ENCODE measurements at places on chromosomes 3 and 15.

DNA sequence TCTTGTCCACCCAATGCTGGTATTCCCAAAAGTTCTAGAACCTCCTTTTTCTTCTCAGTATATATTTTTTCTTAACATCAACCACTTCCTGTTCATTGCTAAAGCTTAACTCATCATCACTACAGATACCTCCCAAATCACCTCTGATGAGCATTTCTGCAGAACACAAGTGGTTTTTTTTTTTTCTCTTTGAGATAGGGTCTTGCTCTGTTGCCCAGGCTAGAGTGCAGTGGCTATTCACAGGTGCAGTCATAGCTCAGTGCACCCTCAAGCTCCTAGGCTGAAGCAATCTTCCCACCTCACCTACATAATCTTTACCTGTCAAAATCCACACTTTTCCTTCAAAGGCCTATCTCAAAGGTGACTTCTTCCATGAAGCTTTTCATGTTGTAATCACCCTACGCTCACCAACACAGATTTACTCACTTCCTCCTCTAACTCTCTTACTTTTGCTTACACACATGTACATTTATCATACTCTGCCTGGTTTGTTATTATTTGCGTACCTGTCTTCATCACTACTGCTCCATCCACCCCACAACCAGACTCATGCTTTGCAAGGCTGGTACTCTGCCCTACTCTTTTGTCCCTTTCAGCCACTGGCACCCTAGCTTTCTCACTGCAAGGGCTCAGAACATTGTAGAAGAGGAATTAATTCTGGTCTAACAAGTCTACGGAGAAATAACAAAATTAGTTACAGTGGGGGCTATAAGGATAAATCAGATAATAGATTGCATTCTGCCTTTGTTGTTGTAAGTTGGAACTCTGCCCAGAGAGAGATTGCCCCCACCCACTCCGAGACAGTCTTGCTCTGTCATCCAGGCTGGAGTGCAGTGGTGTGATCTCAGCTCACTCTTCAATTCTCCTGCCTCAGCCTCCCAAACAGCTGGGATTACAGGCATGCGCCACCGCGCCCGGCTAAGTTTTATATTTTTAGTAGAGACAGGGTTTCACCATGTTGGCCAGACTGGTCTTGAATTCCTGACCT is 27.5 kb downstream of the HERC1 start:
- H3K4me3 ChIP-seq: no peak overlapping the region
- H3K36me3 ChIP-seq: peaks cover 26% of the 10 kb centered on the region
- H3K4me1 ChIP-seq: peaks cover 73% of the 10 kb centered on the region
- H3K27ac ChIP-seq: peak overlapping the region; percentile 65
- H3K27me3 ChIP-seq: no peaks in the 10 kb centered on the region
- no peak for DNase-seq

GRCh38 chr3:151879679-151880415 is 6.4 kb downstream of the SUCNR1 start:
- peaks cover 2% of the 10 kb centered on the region for H3K27me3 ChIP-seq
- peak overlapping the region; percentile 38 for H3K4me3 ChIP-seq
- peaks cover 18% of the 10 kb centered on the region for H3K4me1 ChIP-seq
- peak overlapping the region; percentile 83 for H3K27ac ChIP-seq

DNA sequence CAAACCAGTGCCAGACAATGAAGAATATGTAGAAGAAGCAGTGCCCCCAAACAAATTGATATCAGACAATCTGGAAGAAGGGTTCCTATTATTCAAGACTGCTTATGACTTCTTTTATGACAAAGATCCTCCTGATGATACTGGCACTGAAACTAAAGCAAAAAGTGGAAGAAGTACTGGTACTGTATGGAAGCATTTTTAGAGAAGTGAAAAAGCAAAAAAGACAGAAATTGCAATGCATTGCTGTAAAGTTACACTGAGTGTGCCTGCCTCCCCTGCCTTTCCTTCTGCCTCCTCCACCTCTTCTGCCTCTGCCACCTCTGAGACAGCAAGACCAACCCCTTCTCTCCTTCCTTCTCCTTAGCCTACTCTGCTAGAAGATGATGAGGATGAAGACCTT is 167.6 kb downstream of the PLCL2 start:
- H3K4me3 ChIP-seq: no peak overlapping the region
- peaks cover 61% of the 10 kb centered on the region for H3K36me3 ChIP-seq
- H3K4me1 ChIP-seq: peaks cover 27% of the 10 kb centered on the region
- DNase-seq: no peak
- no peaks in the 10 kb centered on the region for H3K27me3 ChIP-seq

- H3K4me1 ChIP-seq: peaks cover 49% of the 10 kb centered on the region
- H3K27ac ChIP-seq: peak overlapping the region; percentile 66
- H3K4me3 ChIP-seq: no peak overlapping the region
- no peak for DNase-seq
- H3K36me3 ChIP-seq: no peaks in the 10 kb centered on the region
Observed at GRCh38 chr3:133474251-133474801, 74.5 kb downstream of the BFSP2 start.

- H3K36me3 ChIP-seq: no peaks in the 10 kb centered on the region
- H3K27ac ChIP-seq: no peak overlapping the region
- DNase-seq: no peak
Observed at GRCh38 chr3:135337192-135337591, 542.1 kb downstream of the EPHB1 start.

DNA sequence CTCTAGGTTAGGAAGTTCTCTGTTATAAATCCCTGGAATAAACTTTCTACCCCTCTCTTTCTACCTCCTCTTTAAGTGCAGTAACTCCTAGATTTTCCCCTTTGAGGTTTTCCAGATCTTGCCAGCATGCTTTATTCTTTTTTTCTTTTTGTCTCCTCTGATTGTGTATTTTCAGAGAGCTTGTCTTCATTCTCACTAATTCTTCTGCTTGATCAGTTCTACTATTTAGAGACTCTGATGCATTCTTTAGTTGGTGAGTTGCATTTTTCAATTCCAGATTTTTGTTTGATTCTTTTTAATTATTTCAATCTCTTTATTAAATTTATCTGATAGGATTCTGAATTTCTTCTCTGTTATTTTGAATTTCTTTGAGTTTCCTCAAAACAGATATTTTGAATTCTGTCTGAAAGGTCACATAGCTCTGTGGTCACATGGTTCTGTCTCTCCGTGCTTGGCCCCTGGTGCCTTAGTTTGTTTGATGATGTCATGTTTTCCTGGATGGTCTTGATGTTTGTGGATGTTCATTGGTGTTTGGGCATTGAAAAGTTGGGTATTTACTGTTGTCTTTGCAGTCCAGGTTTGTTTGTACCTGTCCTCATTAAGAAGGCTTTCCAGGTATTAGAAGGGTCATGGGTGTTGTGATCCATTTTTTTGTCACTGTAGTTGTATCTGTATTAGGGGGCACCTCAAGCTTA is 89.2 kb downstream of the BBX start:
- no peak overlapping the region for H3K4me3 ChIP-seq
- H3K27me3 ChIP-seq: no peaks in the 10 kb centered on the region
- H3K27ac ChIP-seq: no peak overlapping the region
- peaks cover 16% of the 10 kb centered on the region for H3K4me1 ChIP-seq
- DNase-seq: no peak

- no peak for DNase-seq
- H3K4me3 ChIP-seq: no peak overlapping the region
- H3K4me1 ChIP-seq: peaks cover 13% of the 10 kb centered on the region
- no peaks in the 10 kb centered on the region for H3K36me3 ChIP-seq
- peaks cover 5% of the 10 kb centered on the region for H3K27me3 ChIP-seq
- H3K27ac ChIP-seq: no peak overlapping the region
Observed at GRCh38 chr3:98445949-98446406, 17.0 kb upstream of the OR5K1 start.

DNA sequence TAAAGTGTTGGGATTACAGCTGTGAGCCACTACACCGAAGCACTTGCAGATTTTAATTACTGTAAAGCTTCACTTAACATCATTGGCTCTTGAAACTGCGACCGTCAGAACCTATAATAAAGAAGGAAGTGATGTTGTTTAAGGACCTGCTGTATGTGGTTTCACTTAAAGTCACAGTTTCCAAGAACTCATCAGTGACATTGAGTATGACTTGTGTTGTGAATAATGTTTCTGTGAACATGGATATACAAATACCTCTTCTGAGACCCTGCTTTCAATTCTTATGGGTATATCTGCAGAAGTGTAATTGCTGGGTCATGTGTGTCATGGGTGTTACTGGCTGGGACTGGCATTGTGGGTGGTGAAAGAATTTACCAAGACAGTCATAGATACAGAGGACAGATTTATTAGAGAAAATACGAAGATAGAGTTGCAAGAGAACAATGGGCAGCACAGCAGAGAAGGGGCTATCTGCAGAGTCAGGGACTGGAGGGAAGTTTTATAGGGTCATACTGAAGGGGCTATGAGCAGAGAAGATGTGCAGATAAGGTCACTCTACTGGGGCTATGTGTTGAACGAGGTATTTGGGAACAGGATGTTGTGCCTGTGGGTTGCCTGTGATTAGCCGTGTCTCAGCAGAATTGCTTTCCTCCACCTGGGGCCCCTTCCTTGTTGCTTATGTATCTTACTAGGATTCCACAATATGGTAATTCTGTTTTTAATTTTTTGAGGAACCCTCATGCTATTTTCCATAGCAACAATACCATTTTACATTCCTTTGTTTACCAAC is 4.5 kb downstream of the NDUFB5 start:
- peaks cover 26% of the 10 kb centered on the region for H3K36me3 ChIP-seq
- peaks cover 41% of the 10 kb centered on the region for H3K4me1 ChIP-seq
- H3K4me3 ChIP-seq: peak overlapping the region; percentile 49
- peak; percentile 44 for DNase-seq

GRCh38 chr3:35772381-35773015 is 133.2 kb downstream of the ARPP21 start:
- H3K36me3 ChIP-seq: no peaks in the 10 kb centered on the region
- no peak overlapping the region for H3K4me3 ChIP-seq
- H3K27me3 ChIP-seq: no peaks in the 10 kb centered on the region
- no peak overlapping the region for H3K27ac ChIP-seq

GRCh38 chr3:33786565-33787327 is 11.7 kb upstream of the PDCD6IP start:
- H3K4me3 ChIP-seq: peak overlapping the region; percentile 31
- no peak for DNase-seq
- peaks cover 2% of the 10 kb centered on the region for H3K27me3 ChIP-seq
- peaks cover 2% of the 10 kb centered on the region for H3K4me1 ChIP-seq
- H3K36me3 ChIP-seq: no peaks in the 10 kb centered on the region
- H3K27ac ChIP-seq: no peak overlapping the region

- peak overlapping the region; percentile 85 for H3K4me3 ChIP-seq
- DNase-seq: peak; percentile 37
- H3K36me3 ChIP-seq: peaks cover 13% of the 10 kb centered on the region
- peaks cover 15% of the 10 kb centered on the region for H3K4me1 ChIP-seq
- no peaks in the 10 kb centered on the region for H3K27me3 ChIP-seq
- H3K27ac ChIP-seq: peak overlapping the region; percentile 93
Observed at GRCh38 chr3:100335434-100335833, 877 bp downstream of the NIT2 start.

DNA sequence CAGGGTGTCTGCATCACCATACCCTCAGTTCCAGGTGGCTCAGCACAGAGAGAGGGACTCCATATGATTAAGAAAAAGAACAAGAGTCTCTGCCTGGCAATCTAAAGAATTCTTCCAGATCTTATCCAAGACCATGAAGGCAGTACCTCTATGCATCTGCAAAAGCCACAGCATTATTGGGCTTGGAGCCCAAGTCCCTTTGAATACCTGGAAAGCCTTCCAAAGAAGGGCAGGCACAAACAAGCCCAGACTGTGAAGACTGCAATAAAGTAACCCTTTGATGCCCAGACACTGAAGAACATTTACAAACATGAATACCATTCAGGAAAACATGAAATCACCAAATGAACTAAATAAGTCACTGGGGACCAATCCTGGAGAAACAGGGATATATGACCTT is 60.9 kb upstream of the DIPK2A start:
- no peaks in the 10 kb centered on the region for H3K36me3 ChIP-seq
- H3K4me1 ChIP-seq: no peaks in the 10 kb centered on the region
- H3K27ac ChIP-seq: no peak overlapping the region
- H3K27me3 ChIP-seq: peaks cover 20% of the 10 kb centered on the region
- no peak overlapping the region for H3K4me3 ChIP-seq

DNA sequence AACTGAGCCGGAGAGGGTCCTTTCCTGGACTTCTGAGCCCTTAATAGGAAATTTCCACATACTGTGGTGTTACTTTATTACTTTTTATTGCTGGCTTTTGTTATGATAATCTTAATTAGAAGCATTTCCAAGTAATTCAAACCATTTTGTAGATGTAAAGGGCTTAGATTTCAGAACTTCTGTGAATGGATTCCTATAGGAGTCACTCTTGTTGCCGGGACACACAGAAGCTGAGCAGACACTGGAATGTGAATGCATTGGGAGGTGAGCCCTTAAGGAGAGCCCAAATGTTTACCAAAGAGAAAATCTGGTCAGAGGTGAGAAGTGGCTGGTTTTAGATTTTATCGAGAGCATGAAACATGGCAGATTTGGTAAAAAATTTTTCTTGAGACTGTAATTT is 87.4 kb downstream of the FNDC3B start:
- no peak overlapping the region for H3K27ac ChIP-seq
- peaks cover 22% of the 10 kb centered on the region for H3K36me3 ChIP-seq
- H3K4me1 ChIP-seq: peaks cover 34% of the 10 kb centered on the region
- no peaks in the 10 kb centered on the region for H3K27me3 ChIP-seq
- DNase-seq: no peak

DNA sequence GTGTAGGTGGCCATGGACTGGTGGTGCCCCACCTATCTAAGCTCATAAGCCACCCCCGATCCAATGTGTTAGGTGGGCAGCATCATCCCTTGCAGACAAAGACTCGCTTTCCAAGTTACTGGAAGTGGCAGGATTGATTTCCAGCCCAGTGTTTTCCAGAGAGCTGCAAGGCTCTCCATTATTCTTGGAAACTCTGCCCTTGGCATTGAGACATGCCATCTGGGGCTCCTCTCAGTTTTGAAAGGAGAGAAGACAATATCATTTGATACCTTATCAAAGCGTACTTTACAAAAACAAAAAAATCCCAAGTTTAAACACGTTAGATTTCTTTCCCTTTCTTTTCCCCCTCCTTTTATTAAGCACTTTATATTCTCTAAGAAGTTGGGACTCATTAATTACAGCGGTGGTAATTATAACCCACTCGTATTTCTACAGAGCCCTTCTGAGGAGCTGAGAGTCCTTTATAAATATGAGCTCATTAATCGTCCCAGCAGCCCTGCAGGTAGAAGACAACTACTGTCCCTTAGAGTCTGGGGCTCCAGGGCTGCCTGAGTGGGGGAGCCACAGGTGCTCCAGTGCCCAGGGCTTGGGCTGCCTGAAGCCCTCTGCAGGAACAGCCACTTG is 226.1 kb downstream of the TLE3 start:
- H3K27me3 ChIP-seq: no peaks in the 10 kb centered on the region
- no peaks in the 10 kb centered on the region for H3K36me3 ChIP-seq
- H3K4me1 ChIP-seq: no peaks in the 10 kb centered on the region

- H3K4me3 ChIP-seq: no peak overlapping the region
- H3K27ac ChIP-seq: no peak overlapping the region
- peaks cover 33% of the 10 kb centered on the region for H3K4me1 ChIP-seq
Observed at GRCh38 chr3:196650740-196651311, 11.3 kb downstream of the NRROS start.

DNA sequence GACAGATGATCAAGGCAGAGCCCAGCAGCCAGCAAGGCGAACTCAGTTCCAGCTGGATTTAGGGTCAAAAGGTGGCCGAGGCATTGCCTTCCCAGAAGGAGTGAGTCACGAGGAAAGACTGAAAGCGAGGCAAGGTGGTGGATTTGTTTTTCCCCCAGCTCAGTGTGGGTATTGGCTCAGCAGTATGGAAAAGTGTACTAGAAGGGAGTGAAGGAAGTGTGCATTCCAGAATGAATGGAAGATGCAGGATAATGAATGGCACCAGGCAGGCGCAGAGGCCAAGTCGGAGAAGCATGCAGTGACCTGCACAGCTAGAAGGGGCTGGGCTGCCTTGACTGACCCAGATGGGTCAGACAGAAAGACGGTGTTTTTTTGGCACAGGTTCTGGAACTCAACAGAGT is 46.3 kb downstream of the FOXP1 start:
- no peaks in the 10 kb centered on the region for H3K27me3 ChIP-seq
- no peak for DNase-seq
- no peak overlapping the region for H3K27ac ChIP-seq
- H3K4me3 ChIP-seq: no peak overlapping the region
- H3K4me1 ChIP-seq: peaks cover 18% of the 10 kb centered on the region
